Activated CD8-positive, alpha-beta T cell treated with anti-CD3 and anti-CD28 coated beads for 36 hours (primary cell): ENCODE measurements at places on chromosomes 11 and 22. TPM values are rescaled to one million over a fixed set of nuclear protein-coding genes. Genes with fewer than 3 reads are reported as not detected.

DNA sequence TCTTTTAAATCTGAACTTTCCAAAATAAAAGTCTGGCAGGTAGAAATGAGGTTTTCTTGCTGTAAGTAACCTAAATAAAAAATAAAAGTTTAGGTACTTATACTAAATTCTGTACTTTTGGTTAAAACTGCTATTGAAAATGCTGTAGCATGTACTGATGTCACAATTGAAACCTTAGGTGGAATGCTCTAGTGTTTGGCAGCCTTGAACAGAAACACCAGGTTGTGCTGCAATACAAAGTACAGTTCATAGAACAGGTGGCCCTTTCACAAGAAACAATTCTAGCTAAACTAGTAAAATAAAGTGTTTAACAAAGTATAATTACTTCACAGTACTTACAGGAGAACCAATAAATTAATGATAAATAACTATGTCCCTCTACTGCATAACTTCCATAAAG lies 25.1 kb downstream of the NPAT start:
- peaks cover 66% of the 10 kb centered on the region for H3K4me1 ChIP-seq
- H3K4me3 ChIP-seq: no peak overlapping the region
- DNase-seq: no peak
- no peaks in the 10 kb centered on the region for H3K27me3 ChIP-seq
- H3K36me3 ChIP-seq: peaks cover 47% of the 10 kb centered on the region

GRCh38 chr22:24153959-24154358 lies 27.3 kb upstream of the SUSD2 start:
- H3K27me3 ChIP-seq: no peaks in the 10 kb centered on the region
- DNase-seq: peak; percentile 27
- H3K4me3 ChIP-seq: no peak overlapping the region
- peak overlapping the region; percentile 81 for H3K27ac ChIP-seq

- no peak overlapping the region for H3K4me3 ChIP-seq
- no peaks in the 10 kb centered on the region for H3K4me1 ChIP-seq
- H3K27ac ChIP-seq: no peak overlapping the region
- no peak for DNase-seq
- no peaks in the 10 kb centered on the region for H3K27me3 ChIP-seq
These were observed 512.8 kb downstream of the INSC start for GRCh38 chr11:15627560-15627959.

CDCA5 gene
- 112 TPM for total RNA-seq

MRPL17 gene
- total RNA-seq: 144 TPM

GRCh38 chr11:5690736-5691135 lies 1.1 kb downstream of the TRIM22 start:
- H3K36me3 ChIP-seq: peaks cover 39% of the 10 kb centered on the region
- DNase-seq: no peak
- peaks cover 51% of the 10 kb centered on the region for H3K4me1 ChIP-seq
- peak overlapping the region; percentile 95 for H3K27ac ChIP-seq
- H3K27me3 ChIP-seq: no peaks in the 10 kb centered on the region
- peak overlapping the region; percentile 88 for H3K4me3 ChIP-seq

TRIM68 gene
- 11.4 TPM for total RNA-seq

DNA sequence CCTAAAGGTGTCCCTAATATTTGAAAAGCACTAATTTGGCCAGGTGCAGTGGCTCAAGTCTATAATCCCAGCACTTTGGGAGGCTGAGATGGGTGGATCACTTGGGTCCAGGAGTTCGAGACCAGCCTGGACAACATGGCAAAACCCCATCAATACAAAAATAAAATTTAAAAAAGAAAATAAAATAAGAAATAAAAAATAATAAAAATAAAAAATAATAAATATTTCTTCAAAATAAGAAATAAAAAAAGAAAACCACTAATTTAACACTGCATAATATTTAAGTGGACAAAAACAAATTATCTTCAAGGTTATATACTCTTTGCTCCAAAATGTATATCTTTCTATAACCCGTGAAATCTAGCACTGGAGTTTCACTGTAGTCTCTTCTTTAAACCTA lies 32.9 kb downstream of the CPT1A start:
- H3K27me3 ChIP-seq: no peaks in the 10 kb centered on the region
- H3K36me3 ChIP-seq: no peaks in the 10 kb centered on the region
- DNase-seq: no peak
- no peak overlapping the region for H3K4me3 ChIP-seq

OLFML1 gene
- not detected for total RNA-seq

MUC5AC gene
- not detected for total RNA-seq

DNA sequence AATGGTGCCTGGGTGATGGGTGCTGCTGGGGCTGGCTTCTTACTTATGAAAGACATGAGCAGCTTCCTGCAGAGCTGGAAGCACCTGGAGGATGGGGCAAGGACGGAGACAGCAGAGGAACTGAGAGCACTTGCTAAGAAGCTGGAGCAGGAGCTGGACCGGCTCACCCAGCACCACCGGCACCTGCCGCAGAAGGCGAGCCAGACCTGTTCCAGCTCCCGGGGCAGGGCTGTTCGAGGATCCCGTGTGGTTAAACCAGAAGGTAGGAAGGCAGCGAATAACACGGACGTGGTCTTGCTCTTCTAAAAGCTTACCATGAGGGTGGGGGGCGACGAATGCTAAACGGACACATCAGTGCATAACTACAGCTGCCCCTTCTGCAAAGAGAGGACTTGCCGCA lies 9.3 kb downstream of the APOL5 start:
- no peak for DNase-seq
- H3K4me3 ChIP-seq: no peak overlapping the region
- no peak overlapping the region for H3K27ac ChIP-seq
- no peaks in the 10 kb centered on the region for H3K27me3 ChIP-seq

BTG4 gene
- total RNA-seq: 0.98 TPM

DNA sequence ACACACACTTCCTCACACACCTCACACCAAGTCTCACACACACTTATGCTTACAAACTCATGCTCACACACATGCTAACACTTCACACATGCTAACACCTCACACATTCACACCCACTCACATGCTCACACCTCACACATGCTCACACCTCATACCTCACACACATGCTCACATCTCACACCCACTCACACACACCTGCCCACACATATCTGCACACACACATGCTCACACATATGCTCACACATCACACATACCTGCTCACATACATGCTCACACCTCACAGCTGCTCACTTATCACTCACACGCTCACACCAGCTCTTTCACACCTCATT lies 4.5 kb upstream of the MYBPC3 start:
- H3K27ac ChIP-seq: no peak overlapping the region
- H3K27me3 ChIP-seq: no peaks in the 10 kb centered on the region
- peaks cover 12% of the 10 kb centered on the region for H3K4me1 ChIP-seq
- no peak overlapping the region for H3K4me3 ChIP-seq
- no peak for DNase-seq
- H3K36me3 ChIP-seq: no peaks in the 10 kb centered on the region

CRYBB2 gene
- not detected for total RNA-seq

DNA sequence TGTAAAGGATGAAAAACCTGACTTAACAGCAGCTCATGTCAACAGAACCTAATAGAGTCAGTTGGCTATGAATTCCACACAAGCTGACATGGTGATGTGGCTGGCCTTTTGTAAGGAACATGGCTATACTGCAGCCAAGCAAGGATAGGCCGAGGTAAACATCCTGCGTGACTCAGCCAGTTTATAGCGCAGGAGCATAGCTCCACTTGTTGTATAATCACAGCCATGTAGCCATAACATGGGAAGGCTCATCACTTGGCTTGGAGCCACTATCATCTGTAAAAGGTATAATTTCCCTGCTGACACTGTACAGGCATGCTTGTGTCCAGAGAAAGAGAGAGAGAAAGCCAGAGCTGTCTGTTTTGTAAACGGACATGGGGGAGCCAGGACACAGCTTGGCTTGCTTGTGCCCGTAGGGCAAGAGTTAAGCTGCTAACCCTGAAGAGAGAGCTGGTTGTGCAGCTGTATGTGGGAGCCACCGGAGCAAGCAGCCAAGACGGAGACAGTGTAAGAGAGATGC lies 104.4 kb upstream of the PLET1 start:
- no peaks in the 10 kb centered on the region for H3K36me3 ChIP-seq
- no peak for DNase-seq
- H3K4me1 ChIP-seq: no peaks in the 10 kb centered on the region
- no peaks in the 10 kb centered on the region for H3K27me3 ChIP-seq

DNA sequence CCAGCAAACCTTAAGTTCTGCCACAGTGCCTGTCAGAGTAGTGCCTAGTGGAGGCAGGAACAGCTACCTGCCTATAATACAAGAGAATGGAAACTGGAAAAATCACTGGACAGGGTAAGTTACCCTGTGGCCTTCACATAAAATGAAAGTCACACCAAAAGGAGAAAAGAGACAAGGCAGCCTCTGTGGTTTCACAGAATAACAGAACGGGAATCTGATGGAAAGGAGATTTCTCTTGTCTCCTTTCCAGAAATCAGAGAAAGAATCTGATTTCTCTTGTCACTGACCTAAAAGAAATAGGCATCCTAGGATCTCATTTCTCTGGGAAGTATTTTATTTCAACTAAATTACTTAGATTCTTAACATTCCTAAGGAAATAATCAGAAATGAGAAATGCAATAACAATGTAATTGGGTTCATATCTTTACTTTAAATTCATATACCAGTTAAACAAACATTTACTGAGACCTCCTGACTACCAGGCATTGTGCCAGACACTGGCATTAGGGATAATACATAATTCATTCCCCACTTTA lies 41.6 kb downstream of the PRCP start:
- peaks cover 13% of the 10 kb centered on the region for H3K4me1 ChIP-seq
- no peak overlapping the region for H3K27ac ChIP-seq
- no peak for DNase-seq
- no peaks in the 10 kb centered on the region for H3K27me3 ChIP-seq
- H3K36me3 ChIP-seq: peaks cover 6% of the 10 kb centered on the region

DNA sequence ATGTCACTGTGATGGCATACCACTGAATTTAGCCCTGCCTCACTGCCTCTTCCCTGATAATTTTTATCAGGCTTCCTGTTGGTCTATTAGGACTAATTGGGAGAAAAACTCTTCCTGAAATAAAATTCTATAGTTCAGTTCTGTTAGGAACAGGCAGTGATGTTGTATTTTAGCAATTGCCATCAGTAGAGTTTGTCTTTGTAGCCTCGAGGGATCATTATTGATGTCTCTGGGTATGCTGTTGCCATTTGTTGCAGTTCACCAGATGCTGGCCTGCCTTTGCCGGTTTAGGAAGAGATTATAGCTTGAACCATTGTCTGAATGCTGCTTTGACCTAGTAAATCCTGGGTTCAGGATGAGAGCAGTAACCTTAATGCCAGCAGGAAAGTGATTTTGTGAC lies 41.0 kb downstream of the KDM2A start:
- H3K27ac ChIP-seq: peak overlapping the region; percentile 3
- peaks cover 30% of the 10 kb centered on the region for H3K4me1 ChIP-seq
- H3K4me3 ChIP-seq: no peak overlapping the region
- H3K36me3 ChIP-seq: peaks cover 7% of the 10 kb centered on the region
- H3K27me3 ChIP-seq: no peaks in the 10 kb centered on the region

DNA sequence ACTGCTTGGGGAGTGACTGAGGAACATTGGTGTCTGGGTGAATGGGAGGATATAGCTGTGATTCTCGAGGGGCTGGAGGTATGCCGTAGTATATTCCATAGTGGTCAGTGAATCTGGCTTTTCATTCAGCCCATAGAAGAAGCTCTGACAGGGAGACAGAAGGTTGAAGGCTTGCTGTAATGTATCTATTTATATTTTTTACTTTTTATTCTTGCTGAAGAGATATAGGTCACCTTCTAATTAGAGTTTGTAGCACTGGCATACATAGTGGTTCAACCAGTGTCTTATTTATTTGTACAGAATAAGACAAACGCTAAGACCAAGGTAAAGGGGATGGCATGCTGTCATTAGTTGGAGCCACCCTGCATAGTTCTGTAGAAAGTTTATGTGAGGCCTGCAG lies 10.0 kb downstream of the TRIM44 start:
- H3K27me3 ChIP-seq: no peaks in the 10 kb centered on the region
- no peak for DNase-seq
- H3K27ac ChIP-seq: no peak overlapping the region
- H3K4me3 ChIP-seq: no peak overlapping the region
- peaks cover 70% of the 10 kb centered on the region for H3K4me1 ChIP-seq

DNA sequence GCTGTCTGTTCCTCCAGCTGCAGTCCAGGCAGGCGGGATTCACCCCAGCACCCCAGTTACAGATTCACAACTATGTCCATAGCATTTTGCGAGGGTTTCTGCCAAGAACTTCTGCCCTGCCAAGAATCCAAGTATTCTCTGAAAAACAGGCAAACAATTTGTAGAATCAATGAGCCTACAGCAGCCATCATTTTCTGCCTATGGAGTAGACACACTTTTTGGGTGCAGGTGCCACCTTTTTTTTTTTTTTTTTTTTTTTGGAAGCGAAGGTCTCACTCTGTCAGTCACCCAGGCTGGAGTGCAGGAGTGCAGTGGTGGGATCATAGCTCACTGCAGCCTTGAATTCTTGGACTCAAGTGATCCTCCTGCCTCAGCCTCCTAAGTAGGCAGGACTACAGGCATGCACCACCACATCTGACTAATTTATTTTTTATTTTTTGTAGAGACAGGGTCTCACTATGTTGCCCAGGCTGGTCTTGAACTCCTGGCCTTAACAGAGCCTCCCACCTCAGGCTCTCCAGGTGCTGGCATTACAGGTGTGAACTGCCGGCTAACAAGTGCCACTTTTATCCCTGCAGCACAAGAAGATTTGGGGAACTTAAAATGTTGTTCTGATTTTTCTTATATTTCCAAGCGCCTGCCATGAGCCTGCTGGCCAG lies 195.1 kb downstream of the SNX19 start:
- no peaks in the 10 kb centered on the region for H3K36me3 ChIP-seq
- H3K27me3 ChIP-seq: no peaks in the 10 kb centered on the region
- H3K27ac ChIP-seq: no peak overlapping the region
- no peaks in the 10 kb centered on the region for H3K4me1 ChIP-seq

TMEM191C gene
- total RNA-seq: 2.7 TPM

LRRC75B gene
- 1.2 TPM for total RNA-seq

DNA sequence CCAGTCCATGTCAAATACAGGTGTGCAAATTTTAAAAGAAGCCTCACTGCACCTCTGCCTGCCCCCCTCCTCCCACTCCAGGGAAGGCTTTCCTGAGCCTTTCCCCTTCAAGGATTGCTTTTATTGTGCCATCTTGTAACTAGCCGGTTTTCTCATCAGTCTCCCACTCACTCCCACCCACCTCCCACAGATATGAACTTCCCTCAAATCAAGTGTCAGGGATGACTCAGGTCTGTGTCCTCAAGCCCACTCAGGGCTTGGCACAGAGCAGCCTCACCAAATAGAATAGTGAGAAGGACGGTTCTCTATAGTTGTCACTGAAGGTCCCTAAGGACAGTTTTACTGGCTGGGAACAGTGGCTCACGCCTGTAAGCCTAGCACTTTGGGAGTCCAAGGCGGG lies 43.0 kb downstream of the THAP12 start:
- no peak overlapping the region for H3K27ac ChIP-seq
- H3K36me3 ChIP-seq: peaks cover 2% of the 10 kb centered on the region
- H3K27me3 ChIP-seq: no peaks in the 10 kb centered on the region
- H3K4me1 ChIP-seq: peaks cover 8% of the 10 kb centered on the region
- H3K4me3 ChIP-seq: no peak overlapping the region
- no peak for DNase-seq

DNA sequence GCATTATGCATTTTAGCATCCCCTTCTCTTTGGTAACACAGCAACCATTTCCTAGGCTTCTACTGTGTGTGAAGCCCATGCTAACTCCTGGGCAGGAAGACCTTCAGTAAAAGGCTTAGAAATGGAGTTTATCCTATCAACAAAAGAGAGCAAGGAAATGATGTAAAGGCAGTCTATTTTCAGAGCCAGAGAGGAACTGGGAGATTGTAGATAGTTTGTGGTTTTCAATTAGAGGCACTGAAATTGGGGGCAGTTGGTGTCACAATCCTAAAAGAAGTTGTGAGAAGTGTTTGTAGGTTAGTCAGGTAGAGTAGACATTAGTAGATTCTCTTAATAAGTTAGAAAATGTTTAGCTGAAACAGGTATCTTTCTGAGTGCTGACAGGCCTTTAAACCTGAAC lies 7.1 kb downstream of the ACAD8 start:
- H3K27me3 ChIP-seq: no peaks in the 10 kb centered on the region
- no peak for DNase-seq
- H3K4me1 ChIP-seq: peaks cover 3% of the 10 kb centered on the region

TRIM44 gene
- total RNA-seq: 37.4 TPM
